ENCODE measurements at places on chromosomes 12 and 14. TPM values are rescaled to one million over a fixed set of nuclear protein-coding genes. Genes with fewer than 3 reads are reported as not detected.
A peak's percentile ranks its signal among the peaks of the same experiment; 100 is the strongest.

DNA sequence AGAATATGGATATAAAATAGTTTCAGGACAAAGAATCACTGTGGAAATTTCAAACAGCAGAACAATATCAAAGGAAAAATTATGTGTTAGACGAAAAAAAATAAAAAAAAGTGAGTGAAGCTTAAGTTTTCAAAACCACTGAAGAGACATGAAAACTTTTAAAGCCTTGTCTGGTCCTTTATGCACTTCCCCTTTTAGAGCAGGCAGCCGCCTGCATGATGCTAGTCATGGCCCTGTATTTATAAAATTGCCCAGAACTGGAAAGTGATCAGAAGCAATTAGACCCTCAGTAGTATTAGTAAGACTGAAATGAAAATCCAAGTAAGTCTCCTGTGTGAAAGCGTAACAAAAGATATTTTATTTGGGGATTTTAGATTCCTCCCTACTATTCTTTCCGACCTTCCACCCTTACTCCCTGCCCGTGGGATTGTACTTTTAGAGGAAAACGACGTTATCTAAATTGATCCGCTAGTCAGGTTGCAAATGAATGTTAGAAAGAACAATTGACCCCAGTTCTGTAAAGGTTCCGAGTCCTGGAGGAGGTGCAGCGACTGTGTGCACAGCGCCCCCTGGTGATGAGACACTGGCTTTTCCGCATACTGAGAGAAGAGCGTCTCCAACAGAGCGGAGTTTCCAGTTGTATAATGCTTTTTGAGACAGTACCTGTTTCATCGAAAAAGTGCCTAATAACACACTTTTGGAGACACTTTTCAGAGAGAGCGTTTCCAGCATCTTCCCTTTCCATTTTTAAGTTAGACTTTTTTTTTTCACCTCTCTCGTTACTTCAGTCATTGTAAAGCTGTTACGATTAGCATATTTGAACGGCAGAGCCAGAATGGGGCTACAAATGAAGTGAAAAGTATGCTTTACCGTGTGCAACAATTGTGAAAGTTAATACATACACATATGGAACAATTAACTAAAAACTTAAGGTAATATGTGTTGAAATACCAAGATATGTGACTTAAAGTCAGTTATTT is 12.4 kb downstream of the MGST1 start:
- peak; percentile 62 for DNase-seq

FGFR1OP2 gene
- total RNA-seq: 74.3 TPM

DNA sequence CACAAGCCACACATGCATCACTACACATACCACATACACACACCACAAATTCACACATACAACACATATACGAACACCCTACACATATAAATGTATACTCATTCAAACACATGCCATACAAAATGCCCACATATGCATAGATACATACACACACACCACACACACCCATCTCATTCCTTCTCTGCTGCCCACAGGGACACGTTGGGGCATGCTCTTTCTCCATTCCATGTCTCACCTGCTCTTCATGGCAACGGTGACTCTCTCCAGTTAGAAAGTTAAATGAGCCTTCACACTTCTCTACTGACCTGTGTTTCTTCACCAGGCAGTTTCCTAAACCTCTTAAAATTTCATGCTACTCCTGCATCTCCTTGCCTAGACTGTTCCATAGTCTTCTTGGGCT is 1194.8 kb downstream of the BCL11B start:
- DNase-seq: no peak

ADAMTS20 gene
- 1.6 TPM for total RNA-seq

KRT6A gene
- total RNA-seq: 61.2 TPM

- no peak for DNase-seq
Observed at GRCh38 chr12:46043972-46044520, 53.7 kb upstream of the SCAF11 start.

GRCh38 chr14:44963775-44964380 is 1.9 kb downstream of the TOGARAM1 start:
- peak; percentile 33 for DNase-seq

Measured in PC-3 (cell line).